ENCODE measurements at places on chromosomes 5 and 9. TPM values are rescaled to one million over a fixed set of nuclear protein-coding genes. Genes with fewer than 3 reads are reported as not detected.
A peak's percentile ranks its signal among the peaks of the same experiment; 100 is the strongest.

Gene CA9
- total RNA-seq: 0.81 TPM

Gene NFIL3
- 9.7 TPM for total RNA-seq

Gene PCDHGA7
- total RNA-seq: 0.81 TPM

Gene SPINK5
- total RNA-seq: not detected

DNA sequence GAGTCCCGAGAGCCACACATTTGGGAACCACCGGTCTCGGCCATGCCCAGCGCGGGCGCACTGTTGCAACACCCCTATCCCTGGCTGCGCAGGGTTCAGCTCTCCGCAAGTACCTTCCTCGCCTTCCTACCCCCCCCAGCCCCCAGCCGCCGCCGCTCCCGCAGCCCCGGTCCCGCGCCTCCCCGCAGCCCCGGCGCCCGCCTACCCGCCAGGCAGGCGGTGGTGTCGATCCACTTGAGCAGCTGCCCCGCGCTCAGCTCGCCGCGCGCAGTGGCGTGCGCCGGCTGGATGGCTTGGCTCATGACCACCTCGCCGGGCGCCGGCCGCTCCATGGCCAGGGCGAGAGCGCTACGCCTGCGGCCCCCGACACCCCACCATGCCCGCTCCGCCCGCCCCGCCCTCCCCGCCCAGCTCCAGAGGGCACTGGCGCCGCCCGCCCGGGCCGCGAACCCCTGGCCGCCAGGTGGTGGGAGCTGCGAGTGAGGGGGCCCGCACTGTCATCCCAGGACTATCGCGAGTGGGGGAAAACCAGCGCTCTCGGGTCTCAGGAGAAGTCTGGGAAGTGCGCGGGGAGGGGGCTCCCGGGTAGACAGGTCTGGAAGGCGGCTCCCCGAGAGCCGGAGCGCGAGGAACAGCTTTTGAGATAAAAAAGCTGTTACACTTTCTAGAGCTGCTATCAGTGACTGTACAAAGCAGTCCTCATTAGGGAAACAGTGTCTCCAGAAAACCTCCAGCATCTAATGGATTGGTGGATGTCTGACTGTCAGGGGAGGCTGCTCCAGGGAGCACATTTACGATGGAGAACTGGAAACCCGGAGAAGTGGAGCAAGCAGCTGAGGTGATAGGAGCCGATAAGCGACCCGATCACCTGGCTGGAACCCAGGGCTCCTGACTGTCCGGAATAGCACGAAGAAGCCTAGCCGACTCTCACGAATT, at the start of gene ACOT12:
Gene ACOT12 (minus strand): TSS at position 352 of the 936 bp plus-strand sequence. CDS start 20 bp downstream, at position 332.
- no peak for DNase-seq

DNA sequence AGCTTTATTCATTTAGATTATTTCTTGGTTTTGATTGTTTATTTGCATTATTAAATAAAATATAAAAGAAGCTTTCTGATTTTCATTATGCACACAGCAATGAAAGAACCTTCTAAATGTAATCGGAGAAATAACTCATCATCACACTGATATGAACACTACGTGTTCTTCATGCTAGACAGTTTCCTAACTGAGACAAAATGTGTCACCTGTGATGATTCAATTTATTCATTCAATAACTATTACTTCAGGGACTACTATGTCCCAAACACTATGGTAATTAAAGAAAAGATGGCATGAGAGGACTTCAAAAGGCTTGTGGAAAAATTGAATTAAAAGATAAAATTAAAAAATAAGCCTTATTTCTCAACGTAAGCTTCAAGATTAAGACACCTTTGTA, 118.1 kb downstream of the SPEF2 start:
- DNase-seq: no peak

DNA sequence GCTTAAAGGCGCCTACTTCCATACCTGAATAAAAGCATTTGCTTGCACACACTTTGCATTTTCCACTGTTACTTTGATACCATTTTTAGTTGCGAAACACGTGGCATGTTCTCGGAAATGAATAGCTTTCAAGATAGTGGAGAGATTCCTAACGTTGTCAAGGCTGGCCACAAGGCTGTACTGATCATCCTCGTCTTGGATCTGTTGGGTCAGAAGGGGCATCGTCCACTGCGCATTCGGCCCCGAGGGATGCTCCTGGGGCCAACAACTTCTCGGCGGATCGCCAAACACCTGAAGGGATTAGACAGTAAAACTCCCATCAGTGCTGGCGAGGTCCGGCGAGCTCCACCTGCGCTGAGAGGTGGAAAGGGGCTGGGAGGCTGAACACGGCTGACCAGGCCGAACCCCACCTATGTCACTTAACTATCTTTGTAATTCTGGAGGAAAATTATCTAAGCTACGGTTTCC, 599 bp downstream of the RAD1 start:
- no peak for DNase-seq

GRCh38 chr9:21607576-21607975, 125.5 kb upstream of the IFNE start:
- no peak for DNase-seq

DNA sequence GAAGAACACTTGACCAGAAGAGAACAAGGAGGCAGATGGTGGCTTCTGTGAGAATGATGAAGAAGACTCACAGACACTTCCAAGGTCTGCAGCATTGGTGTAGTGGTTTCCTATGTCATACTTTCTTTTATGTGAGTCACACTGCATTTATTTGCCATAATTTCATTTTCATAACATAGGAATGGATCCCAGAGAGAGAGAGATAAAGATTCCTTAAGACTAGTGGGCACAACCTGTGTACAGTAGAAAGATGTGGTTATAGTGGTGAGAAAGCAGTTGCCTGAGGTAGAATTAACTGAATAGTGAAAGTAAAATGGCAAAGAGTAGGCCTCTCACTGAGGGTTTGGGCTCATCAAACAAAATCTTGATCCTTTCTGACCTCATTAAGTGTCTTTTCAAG, 7.6 kb upstream of the CCDC152 start:
- DNase-seq: no peak

DNA sequence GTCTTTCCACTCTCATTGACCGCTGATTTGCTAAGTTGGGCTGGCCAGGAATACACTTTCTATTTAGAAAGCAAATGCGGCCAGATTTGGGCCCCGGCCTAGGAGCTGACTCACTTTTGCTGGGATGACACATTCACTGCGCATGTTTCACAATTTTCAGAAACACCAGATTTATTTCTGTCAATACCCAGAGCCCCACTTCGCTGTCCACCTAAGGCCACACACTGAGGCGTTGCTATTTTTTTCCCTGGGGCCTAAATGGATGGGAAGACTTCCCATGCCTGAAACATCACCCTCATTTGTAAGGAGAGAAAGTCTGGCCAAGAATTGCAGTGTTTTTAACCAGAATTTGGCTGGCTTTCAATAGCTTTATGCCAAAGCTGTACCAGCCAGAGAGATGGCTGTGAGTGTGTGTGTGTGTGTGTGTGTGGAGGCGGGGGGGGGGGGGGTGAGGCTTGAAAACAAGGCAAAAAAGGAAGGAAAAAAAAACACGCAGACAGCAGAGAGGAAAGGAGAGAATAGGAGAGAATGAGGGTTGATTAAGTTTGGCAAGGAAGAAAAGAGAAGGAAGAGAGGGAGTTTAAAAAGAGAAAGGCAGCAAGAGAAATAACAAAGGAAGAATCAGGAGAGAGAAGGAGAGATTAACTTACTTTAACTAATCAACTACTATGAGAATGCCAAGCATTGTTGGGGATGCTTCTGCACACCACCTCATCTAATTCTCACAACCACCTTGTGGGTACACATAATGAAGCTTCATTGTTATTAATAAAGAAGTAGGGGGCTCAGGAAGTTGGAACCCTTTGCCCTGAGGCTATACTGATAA, 261.4 kb upstream of the KLF4 start:
- no peak for DNase-seq

- no peak for DNase-seq
Observed at GRCh38 chr9:82736701-82737100, 326.2 kb downstream of the RASEF start.

DNA sequence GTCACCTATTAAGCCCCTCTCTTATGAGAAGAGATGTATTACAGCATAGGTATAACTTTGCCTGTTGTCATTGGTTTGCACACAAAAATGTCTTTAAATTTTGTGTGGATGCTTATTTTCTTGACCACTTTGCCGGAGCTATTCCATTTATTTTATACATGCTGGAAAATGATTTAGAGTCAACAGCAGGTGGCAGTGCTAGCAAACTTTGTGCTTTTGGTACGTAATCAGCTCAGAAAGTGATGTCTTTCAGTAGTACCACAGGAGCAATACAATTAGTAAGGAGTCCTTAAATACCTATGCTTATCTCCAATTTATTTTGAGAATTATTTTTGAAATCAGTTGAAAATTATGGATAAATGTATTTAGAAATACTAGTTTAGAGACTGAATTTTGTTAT, 19.8 kb upstream of the NUDT12 start:
- DNase-seq: peak; percentile 53

- DNase-seq: no peak
Observed at GRCh38 chr9:88006511-88007290, 32.4 kb upstream of the CDK20 start.

Measured in hematopoietic multipotent progenitor cell (in vitro differentiated cells).